Breast epithelium (tissue), 4 donors: ENCODE measurements at places on chromosomes 4 and X.

DNA sequence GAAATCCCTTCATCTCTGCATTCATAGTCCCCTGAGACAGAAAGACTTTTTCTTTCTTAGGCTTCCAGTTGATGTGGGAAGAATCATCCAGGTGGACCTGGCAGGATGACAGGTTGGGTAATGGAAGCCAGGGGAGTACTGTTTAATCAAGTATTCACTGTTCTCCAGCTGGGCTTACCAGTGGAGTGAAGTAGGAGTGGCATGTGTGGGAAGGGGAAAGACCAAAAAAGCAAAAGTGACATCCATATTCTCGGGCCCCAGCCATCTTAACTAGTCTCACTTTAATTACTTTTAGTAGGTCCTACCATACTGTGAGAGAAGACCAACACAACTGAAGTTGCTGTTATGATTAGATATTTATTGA is 18.5 kb downstream of the VSIG4 start:
- no peak for DNase-seq

DNA sequence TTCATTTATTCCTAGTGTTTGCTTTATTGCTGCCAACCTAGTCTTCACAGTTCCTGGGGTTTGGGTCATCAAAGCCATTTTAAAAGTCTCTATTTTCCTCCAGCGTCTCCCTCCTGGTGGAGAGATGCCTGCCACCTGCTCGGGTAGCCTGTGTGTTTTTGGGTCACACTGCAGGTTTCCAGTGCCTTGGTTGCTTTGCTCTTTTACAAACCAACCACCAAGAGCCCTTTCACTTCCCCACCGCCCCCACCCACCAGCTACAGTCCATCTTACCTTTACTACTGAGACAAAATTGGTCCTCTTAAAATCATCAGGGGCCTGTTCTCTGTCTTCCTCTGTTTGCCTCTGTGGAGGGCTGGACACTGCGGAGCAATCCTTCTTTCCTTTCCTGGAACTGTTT is 280.5 kb upstream of the GATB start:
- DNase-seq = no peak

- no peak for DNase-seq
Measured at GRCh38 chrX:100512471-100512870, 72.3 kb upstream of the TNMD start.

DNA sequence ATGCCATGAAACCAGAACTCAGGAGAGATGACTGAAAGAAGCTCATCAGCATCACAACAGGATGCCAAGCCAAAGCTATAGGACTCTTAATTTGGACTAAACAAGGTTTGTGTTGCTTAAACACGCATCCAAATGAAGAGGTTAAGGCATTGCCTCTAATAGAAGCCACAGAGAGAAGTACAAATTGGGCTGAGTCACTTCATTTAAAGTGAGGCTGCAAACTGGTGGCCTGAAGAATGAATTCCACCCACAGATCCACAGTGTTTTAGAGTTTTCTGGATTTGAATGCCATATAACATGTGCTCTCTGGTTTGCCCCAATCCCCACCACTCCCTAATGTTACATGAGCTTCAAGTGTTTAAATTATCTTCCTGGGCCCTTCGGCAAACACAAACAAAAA is 103.5 kb downstream of the FIP1L1 start:
- DNase-seq = no peak

GRCh38 chrX:23820235-23820782 is 37.3 kb downstream of the SAT1 start:
- DNase-seq = no peak
